Karpas-422 (cell line): ENCODE measurements at places on chromosomes 12 and 14. TPM values are rescaled to one million over a fixed set of nuclear protein-coding genes. Genes with fewer than 3 reads are reported as not detected.

TTC9 gene
- total RNA-seq: 6.1 and 7.9 TPM in 2 replicates

- H3K36me3 ChIP-seq: 0 out of 2 replicates have a peak, but pooled peaks cover 3% of the 10 kb centered on the region
- H3K4me1 ChIP-seq: no peaks in the 10 kb centered on the region
- no peaks in the 10 kb centered on the region for H3K27me3 ChIP-seq
- no peak overlapping the region for H3K27ac ChIP-seq
Measured at GRCh38 chr14:91228112-91229004, 16.1 kb downstream of the GPR68 start.

DNA sequence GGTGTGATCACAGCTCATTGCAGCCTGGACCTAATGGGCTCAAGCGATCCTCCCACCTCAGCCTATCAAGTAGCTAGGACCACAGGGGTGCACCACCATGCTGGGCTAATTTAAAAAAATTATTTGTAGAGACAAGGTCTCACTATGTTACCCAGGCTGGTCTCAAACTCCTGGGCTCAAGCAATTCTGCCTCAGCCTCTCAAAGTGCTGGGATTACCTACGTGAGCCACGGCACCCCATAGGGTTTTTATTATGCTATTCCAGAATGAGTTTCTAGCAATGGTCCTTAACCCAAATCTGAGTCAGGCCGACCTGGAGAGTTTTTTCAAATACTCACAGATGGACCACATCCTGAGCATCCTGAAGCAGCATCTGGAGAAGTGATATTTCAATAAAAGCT lies 159.8 kb downstream of the CPNE8 start:
- H3K27ac ChIP-seq: no peak overlapping the region
- H3K4me1 ChIP-seq: no peaks in the 10 kb centered on the region
- no peak overlapping the region for H3K4me3 ChIP-seq
- DNase-seq: no peak
- no peaks in the 10 kb centered on the region for H3K36me3 ChIP-seq

RILPL2 gene
- 1.4 and 3.3 TPM in 2 replicates for total RNA-seq

GRCh38 chr12:92041742-92042141 lies 103.9 kb downstream of the BTG1 start:
- no peak overlapping the region for H3K27ac ChIP-seq
- H3K27me3 ChIP-seq: no peaks in the 10 kb centered on the region
- H3K4me1 ChIP-seq: no peaks in the 10 kb centered on the region
- H3K36me3 ChIP-seq: no peaks in the 10 kb centered on the region
- DNase-seq: no peak
- no peak overlapping the region for H3K4me3 ChIP-seq

GRCh38 chr12:106994579-106995220 lies 7.8 kb upstream of the MTERF2 start:
- DNase-seq: no peak
- H3K36me3 ChIP-seq: no peaks in the 10 kb centered on the region
- no peaks in the 10 kb centered on the region for H3K27me3 ChIP-seq
- no peak overlapping the region for H3K4me3 ChIP-seq
- H3K4me1 ChIP-seq: no peaks in the 10 kb centered on the region

- no peaks in the 10 kb centered on the region for H3K36me3 ChIP-seq
- no peak overlapping the region for H3K27ac ChIP-seq
- H3K4me1 ChIP-seq: no peaks in the 10 kb centered on the region
- no peak for DNase-seq
- no peaks in the 10 kb centered on the region for H3K27me3 ChIP-seq
Measured at GRCh38 chr14:94952097-94952496, 182.2 kb upstream of the GSC start.

- no peak for DNase-seq
- H3K27me3 ChIP-seq: no peaks in the 10 kb centered on the region
- H3K4me1 ChIP-seq: no peaks in the 10 kb centered on the region
- H3K4me3 ChIP-seq: no peak overlapping the region
- no peaks in the 10 kb centered on the region for H3K36me3 ChIP-seq
- no peak overlapping the region for H3K27ac ChIP-seq
Measured at GRCh38 chr12:124293286-124294003, 1.4 kb upstream of the RFLNA start.

PPFIA2 gene
- not detected in 2 replicates for total RNA-seq
